Femur (tissue), 1 donor: ENCODE measurements at places on chromosomes 6 and 20.
A peak's percentile ranks its signal among the peaks of the same experiment; 100 is the strongest.

DNA sequence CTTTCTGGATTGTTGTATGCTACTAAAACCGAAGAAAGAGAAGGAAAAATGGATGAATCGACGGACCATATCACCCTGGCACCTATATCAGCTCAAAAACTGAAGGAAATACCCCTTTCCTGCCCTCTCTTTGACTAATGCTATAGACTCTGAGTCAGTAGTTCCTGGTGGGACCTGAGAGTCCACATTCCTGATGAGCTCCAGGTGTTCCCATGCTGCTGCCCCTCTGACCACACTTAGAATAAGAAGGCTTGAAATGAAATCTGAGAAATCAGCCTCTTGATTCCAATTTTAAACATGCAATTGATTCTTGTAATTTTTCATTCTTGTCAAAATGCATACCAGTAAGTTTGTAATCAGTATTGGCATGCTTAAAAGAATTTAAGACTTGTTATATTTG lies 75.2 kb downstream of the PRL start:
- no peak for DNase-seq

GRCh38 chr20:42083280-42083679 lies 465.1 kb upstream of the CHD6 start:
- DNase-seq, result no peak

DNA sequence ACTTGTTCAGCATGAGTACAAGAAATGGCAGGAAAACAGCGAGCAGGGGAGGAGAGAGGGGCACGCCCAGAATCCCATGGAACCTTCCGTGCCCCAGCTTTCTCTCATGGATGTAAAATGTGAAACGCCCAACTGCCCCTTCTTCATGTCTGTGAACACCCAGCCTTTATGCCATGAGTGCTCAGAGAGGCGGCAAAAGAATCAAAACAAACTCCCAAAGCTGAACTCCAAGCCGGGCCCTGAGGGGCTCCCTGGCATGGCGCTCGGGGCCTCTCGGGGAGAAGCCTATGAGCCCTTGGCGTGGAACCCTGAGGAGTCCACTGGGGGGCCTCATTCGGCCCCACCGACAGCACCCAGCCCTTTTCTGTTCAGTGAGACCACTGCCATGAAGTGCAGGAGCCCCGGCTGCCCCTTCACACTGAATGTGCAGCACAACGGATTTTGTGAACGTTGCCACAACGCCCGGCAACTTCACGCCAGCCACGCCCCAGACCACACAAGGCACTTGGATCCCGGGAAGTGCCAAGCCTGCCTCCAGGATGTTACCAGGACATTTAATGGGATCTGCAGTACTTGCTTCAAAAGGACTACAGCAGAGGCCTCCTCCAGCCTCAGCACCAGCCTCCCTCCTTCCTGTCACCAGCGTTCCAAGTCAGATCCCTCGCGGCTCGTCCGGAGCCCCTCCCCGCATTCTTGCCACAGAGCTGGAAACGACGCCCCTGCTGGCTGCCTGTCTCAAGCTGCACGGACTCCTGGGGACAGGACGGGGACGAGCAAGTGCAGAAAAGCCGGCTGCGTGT lies 11.6 kb downstream of the TNFAIP3 start:
- no peak for DNase-seq

DNA sequence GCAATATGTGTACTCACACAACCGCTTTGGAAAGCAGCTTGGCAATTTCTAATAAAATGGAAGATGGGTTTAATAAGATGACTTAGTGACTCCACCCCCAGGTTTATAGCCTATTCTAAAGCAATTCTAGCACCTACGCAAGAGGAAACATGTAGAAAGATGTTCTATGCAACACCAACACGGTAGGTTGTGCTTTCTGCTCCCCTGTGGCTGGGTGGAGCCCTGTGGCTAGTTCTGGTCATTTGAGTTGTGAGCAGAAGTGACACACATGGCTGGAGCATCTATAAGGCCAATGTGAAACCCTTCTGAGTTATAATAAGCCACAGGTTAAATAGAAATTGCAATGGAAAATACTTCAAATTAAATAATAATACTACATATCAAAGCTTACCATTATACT lies 310.7 kb downstream of the CD83 start:
- no peak for DNase-seq

DNA sequence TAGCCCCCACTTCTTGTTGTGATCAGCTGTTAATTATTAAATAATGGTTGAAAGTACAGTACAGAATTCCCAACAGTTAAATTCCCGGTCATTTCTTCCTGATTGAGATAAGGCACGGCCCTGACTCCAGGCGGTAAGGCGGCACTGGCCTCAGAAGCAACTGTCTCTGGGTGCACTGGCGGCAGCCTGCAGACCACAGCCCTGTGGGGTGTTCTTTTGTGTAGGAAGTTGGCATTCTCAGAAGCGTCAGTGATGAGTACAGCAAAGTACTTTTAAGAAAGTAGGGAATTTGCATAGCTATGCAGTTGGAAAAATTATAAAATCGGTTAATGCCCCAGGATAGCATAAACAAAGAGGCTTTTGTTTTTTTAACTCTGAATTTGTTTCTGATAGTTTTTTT lies 50.5 kb downstream of the SAMD5 start:
- no peak for DNase-seq

- no peak for DNase-seq
Observed at GRCh38 chr6:135372758-135373157, 124.8 kb downstream of the AHI1 start.

DNA sequence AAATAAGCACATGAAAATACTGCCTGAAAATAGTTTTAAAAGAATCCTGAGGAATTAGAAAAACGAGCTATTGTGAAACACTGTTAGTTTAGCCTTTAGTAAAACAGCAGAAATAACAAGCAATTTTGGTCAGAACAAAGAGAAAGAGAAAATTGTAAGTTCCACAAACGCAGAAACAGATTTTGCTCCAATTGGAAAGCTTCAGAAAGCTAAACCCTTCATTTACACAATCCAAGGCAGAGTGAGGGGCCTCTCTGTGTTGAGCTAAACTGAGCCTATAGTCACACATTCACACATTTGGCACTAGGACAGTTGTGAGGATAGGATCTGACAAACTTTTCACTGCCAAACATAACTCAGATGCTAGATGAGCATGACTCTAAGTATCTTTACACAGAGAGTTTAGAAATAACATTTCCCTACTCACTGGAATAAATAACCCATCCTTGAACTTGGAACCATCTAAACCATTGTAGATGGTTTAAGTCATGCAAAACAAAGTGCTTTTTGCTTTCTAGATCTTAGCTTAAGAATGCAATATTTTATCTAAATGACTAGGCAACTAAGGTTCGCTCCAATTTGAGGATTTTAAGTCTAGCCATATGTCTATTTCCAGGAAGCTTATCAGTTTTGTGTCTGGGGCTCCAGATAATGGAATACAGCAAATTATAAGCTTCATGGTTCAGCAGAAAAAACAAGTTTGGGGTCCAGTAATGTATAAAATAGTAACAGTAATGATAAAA lies 122.6 kb downstream of the SGK1 start:
- DNase-seq, result no peak

GRCh38 chr20:42319252-42320013 lies 701.3 kb upstream of the CHD6 start:
- no peak for DNase-seq

DNA sequence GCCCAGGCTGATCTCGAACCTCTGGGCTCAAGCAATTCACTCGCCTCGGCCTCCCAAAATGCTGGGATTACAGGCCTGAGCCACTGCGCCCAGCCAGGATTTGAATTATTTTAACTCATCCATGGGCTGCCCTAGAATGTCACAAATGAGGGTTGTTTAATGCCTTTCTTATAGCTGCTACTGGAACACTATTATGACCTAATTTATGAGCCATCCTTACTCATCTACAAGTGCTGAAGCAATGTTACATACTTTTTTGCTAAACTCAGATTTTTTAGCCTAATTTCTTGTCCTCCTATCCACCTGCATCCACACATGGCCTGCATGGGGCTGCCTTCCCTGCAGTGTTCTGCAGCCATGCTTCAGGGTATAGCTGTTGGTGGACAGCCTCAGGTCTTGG lies 59.9 kb downstream of the RTN4IP1 start:
- DNase-seq, result no peak

GRCh38 chr6:15378272-15378671 lies 132.4 kb downstream of the JARID2 start:
- no peak for DNase-seq

GRCh38 chr20:18404172-18404571 lies 62.7 kb downstream of the DZANK1 start:
- no peak for DNase-seq

DNA sequence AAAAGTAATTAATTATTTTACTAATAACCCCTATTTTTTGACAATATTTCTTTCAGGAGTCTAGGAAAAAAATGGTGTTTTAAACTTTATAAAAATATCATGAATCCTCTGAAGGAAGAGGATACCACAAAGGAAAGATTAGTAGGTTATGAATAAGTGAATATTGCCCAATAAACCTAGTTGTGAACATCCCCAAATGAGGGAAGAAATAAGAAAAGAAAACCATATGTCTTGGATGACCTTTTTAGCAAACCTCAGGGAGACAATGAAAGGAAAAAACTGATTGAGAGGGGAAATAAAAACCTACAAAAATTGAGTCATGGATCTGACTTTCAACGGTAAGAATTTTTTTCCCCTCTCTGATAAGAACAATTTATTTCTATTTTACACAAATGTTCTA lies 34.4 kb downstream of the TENT5A start:
- no peak for DNase-seq

- no peak for DNase-seq
Observed at GRCh38 chr6:125066964-125067363, 86.6 kb upstream of the TPD52L1 start.

DNA sequence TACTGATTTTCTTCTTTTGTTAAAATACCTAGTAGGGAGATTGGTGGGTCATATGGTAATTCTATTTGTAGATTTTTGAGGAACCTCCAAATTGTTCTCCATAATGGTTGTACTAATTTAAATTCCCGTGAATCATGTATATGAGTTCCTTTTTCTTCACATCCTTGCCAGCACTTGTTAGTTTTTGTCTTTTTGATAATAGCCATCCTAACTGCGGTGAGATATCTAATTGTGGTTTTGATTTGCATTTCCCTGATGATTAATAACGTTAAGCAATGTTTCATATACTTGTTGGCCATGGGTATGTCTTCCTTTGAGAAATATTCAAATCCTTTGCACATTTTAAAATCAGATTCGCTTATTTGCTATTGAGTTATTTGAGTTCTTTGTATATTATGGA lies 110.9 kb downstream of the JAG1 start:
- DNase-seq, result no peak

GRCh38 chr6:142313284-142313683 lies 11.5 kb downstream of the ADGRG6 start:
- DNase-seq, result no peak

- no peak for DNase-seq
Observed at GRCh38 chr6:7590918-7591302, 912 bp downstream of the SNRNP48 start.

- DNase-seq, result no peak
Observed at GRCh38 chr6:21598674-21599023, 5.1 kb downstream of the SOX4 start.

- no peak for DNase-seq
Observed at GRCh38 chr6:127115746-127116145, 2.7 kb upstream of the RSPO3 start.

- DNase-seq, result no peak
Observed at GRCh38 chr6:127519469-127519785, 292 bp upstream of the MTCL3 start.

DNA sequence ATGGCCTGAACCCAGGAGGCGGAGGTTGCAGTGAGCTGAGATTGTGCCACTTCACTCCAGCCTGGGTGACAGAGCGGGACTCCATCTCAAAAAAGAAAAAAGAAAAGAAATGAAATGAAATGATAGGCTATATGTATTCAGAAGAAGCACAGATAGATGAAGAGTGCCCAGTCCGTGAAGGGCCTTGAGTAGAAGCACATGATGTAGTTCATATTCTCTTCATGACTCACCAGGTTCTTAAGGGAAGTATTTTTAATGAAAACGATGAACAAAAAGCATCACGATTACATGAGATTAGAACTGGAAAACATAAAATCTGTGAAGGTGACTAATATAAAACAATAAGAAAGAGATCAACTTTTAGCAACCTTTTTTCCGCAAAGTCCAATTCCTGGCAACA lies 29.8 kb downstream of the TPD52L1 start:
- no peak for DNase-seq

- DNase-seq, result peak; percentile 51
Observed at GRCh38 chr6:158707821-158708195, 58.0 kb downstream of the SYTL3 start.

DNA sequence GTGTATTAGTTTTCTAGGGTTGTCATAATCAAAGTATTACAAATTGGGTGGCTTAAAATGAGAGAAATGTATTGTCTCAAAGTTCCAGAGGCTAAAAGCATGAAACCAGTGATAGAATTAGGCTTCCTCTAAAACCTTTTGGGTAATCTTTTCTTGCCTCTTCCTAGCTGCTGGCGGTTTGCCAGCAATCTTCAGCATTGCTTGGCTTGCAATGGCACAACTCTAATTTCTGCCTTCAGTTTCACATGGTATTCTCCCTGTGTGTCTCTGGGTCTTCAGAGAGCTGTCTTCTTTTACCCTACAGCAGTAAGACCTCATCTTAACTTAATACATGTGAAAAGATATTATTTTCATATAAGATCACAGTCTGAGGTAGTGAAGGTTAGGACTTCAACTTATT lies 479.1 kb upstream of the GJE1 start:
- DNase-seq, result no peak

- no peak for DNase-seq
Observed at GRCh38 chr20:49281059-49281912, 3.4 kb upstream of the ZNFX1 start.

DNA sequence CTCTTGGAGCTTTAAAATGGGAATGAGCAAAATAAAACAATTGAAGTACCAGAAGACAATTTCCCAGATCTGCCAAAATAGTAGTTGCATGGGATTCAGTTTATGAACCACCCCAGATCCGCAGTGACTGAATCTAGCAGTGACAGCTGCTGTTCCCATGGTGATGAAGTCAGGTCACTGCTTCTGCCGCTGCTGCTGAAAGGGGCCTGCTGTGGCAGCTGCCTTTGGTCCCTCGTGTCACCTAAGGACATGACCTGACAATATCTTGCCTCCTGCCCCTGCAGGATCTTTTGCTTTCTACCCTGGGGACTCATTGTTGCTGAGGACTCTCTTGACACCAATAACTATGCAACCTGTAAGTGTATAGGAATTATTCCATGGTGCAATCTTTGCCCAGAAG lies 34.3 kb upstream of the OGFRL1 start:
- peak; percentile 35 for DNase-seq

DNA sequence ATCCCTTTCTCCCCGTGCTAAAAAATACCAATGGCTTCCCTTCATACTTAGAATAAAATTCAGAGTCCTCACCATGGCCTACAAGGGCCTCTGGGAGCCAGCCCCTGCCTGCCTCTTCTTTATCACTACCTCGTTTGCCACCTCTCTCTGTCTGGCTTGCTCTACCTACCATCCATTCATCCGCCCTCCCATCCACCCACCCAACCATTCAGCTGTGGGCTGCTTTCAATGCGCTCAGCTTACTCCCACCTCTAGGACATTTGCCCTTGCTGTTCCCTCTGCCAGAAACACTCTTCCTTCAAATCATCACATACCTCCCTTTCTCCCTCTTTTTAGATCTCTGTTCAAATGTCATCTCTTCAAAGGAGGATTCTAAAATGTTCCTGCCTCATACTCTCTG lies 44.4 kb downstream of the PACSIN1 start:
- DNase-seq, result peak; percentile 5
